Astrocyte (in vitro differentiated cells and primary cell): ENCODE measurements at places on chromosomes 1 and 21. TPM values are rescaled to one million over a fixed set of nuclear protein-coding genes. Genes with fewer than 3 reads are reported as not detected.
A peak's percentile ranks its signal among the peaks of the same experiment; 100 is the strongest.

Gene TFF2
- total RNA-seq: not detected in 2 replicates

Gene NBPF10
- 3.3 and 3.4 TPM in 2 replicates for total RNA-seq

Gene PLA2G5
- total RNA-seq: not detected in 2 replicates

Gene NFASC
- total RNA-seq: 26.7 and 29.6 TPM in 2 replicates

Gene HP1BP3
- total RNA-seq: 135 and 156 TPM in 2 replicates

Gene HAO2
- not detected in 2 replicates for total RNA-seq

GRCh38 chr1:53121319-53122172 is 20.9 kb downstream of the SLC1A7 start:
- H3K36me3 ChIP-seq: no peaks in the 10 kb centered on the region
- H3K27ac ChIP-seq: no peak overlapping the region
- peak; percentile 83 for DNase-seq
- H3K27me3 ChIP-seq: no peaks in the 10 kb centered on the region

- no peak for DNase-seq
- no peaks in the 10 kb centered on the region for H3K27me3 ChIP-seq
- no peaks in the 10 kb centered on the region for H3K36me3 ChIP-seq
- H3K4me3 ChIP-seq: no peak overlapping the region
These were observed 10.0 kb downstream of the COL24A1 start for GRCh38 chr1:86146566-86146965.

- H3K4me3 ChIP-seq: no peak overlapping the region
- H3K27me3 ChIP-seq: peaks cover 4% of the 10 kb centered on the region
- no peak for DNase-seq
- H3K4me1 ChIP-seq: peaks cover 3% of the 10 kb centered on the region
- H3K36me3 ChIP-seq: no peaks in the 10 kb centered on the region
These were observed 6.2 kb upstream of the TMEM200B start for GRCh38 chr1:29129916-29130315.

DNA sequence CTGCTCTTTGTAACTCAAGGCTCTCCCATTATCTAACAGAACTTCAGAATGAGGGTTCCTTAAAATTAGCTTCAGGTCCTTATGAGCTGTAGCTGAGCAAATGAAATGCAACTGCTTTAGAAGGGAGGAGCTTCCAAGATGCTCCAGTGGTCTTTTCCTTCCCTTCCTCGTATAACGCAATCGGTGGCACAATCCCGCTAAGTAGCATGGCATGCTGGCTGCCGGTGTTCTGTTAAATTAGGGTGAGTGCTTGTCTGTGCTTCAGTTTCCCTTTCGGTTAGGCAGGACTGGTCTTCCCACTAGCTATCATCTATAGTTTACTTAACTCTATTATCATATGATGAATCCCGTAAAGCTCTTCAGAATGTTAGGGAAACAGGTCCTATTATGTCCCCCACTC is 917 bp downstream of the KIAA0040 start:
- H3K27ac ChIP-seq: no peak overlapping the region
- H3K27me3 ChIP-seq: peaks cover 8% of the 10 kb centered on the region
- no peak for DNase-seq
- peaks cover 4% of the 10 kb centered on the region for H3K4me1 ChIP-seq

DNA sequence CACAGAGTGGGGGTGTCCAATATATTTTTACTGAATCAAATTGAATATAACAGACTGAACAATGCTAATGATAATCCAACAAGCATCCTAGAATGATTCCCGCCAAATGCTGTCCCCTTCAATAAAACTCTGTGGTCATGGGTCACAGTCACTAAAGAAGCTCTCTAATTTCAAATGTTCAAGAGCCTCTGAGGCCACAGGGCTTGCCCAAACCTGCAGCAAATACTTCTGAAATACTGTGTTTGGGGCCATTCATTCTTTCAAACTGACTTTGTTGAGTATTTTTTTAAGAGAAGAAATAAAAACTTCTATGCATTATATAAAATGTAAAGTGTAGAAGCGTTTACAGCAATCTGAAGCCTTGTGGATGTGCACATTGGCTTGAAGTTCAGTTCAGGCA is 7.6 kb upstream of the BEND5 start:
- H3K4me3 ChIP-seq: no peak overlapping the region
- no peaks in the 10 kb centered on the region for H3K36me3 ChIP-seq
- no peak overlapping the region for H3K27ac ChIP-seq
- no peak for DNase-seq
- no peaks in the 10 kb centered on the region for H3K4me1 ChIP-seq

- no peaks in the 10 kb centered on the region for H3K27me3 ChIP-seq
- H3K36me3 ChIP-seq: no peaks in the 10 kb centered on the region
- no peak overlapping the region for H3K4me3 ChIP-seq
These were observed 280.5 kb upstream of the SGIP1 start for GRCh38 chr1:66253330-66253921.

GRCh38 chr21:32920474-32920873 is 105.3 kb upstream of the OLIG2 start:
- no peaks in the 10 kb centered on the region for H3K27me3 ChIP-seq
- H3K27ac ChIP-seq: no peak overlapping the region
- DNase-seq: no peak
